Nucleus accumbens (tissue), 56 donors: ENCODE measurements at places on chromosomes 1 and 21.
A peak's percentile ranks its signal among the peaks of the same experiment; 100 is the strongest.

- no peak for DNase-seq
These were observed 43.2 kb downstream of the ELK4 start for GRCh38 chr1:205588636-205589035.

DNA sequence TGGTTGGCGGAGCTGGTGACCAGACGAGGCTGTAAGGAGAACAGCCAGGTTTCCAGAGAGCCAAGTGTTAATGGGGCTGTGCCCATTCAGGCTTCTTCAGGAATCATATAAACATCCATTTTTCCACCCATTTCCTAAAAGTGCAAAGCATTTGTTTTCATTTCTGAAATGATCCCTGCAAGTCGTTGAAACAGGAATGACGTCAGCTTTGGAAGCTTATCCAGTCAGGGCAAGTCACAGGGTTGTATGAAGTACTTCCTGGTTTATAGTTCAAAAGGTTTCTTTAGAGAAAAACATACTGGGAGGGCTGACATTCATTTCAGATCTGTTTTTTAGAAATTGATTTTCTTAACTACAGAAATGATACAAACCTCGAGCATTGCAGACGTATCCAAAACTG, 29.2 kb downstream of the IGSF5 start:
- no peak for DNase-seq

DNA sequence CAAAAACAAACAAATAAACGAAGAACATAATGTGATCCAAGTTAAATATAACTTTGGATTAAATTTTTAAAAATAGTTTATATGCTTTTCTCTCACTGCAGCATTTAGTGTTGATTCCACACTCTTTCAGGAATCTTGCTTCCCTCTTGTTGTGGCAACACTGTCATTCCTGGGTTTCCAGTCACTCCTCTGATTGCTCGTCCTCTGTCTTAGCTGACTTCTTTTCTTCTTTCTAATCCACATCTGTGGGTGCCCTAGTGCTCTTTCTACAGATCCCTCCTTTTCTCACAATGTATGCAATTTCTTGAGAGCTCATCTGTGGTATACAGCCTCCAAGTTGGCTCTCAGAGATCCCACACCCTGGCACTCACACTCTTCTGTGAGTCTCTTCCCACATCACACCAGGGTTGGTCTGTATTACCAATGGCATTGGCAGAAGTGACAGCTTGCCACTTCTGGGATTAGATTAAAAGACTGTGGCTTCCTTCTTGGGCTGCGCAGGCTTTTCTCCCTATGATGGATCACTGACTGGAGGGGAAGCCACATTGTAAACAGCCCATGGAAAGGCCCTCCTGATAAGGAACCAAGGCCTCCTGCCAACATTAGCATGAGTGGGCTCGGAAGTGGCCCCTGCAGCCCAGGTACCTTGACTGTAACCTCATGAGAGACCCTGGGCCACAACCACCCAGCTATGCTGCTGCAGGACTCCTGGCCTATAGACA, 11.5 kb upstream of the MYOC start:
- no peak for DNase-seq

GRCh38 chr1:229716069-229716468, 90.0 kb downstream of the URB2 start:
- DNase-seq = no peak

GRCh38 chr1:207309745-207310273, 11.7 kb upstream of the CD55 start:
- DNase-seq = no peak

DNA sequence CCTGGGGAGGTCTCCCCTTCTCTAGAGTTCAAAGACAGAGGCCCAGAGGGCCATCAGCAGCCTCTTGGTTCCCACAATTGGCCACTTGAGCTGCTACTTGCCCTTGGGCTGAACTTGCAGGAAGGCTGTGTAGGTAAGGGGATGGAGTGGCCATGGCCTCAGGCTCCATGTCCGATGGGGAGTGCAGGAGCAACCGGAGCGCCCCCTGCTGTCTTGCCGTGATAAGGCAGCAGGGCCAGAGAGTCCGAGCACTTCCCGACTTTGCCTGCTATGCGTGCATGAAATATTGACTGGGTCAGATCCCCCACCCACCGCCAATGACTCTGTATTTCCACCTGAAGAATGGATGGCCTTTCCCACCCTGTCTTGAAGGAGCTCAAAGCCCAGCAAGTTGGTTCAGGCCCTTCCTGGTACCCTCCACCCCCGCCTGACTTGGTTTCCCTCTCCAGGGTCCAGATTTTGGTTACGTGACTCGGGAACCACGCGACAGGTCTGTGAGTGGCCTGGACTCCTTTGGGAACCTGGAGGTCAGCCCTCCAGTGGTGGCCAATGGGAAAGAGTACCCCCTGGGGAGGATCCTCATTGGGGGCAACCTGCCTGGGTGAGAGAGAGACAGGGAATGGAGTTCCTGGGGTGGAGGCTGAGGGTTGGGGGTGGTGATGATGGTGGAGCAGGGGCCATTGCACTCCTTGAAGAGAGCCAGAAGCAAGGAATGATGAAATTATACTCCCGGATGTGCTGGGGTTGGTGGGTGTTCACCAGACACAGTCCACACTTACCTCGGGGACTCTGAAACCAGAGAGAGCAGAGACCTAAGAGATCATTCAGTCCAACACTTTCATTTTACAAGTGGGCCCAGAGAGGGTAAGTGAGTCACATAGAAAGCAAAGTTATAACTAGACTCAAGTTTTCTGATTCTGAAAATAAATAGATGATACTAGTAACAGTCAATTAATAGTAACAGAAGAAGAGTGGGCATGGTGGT, 25.6 kb downstream of the PADI3 start:
- DNase-seq = no peak

DNA sequence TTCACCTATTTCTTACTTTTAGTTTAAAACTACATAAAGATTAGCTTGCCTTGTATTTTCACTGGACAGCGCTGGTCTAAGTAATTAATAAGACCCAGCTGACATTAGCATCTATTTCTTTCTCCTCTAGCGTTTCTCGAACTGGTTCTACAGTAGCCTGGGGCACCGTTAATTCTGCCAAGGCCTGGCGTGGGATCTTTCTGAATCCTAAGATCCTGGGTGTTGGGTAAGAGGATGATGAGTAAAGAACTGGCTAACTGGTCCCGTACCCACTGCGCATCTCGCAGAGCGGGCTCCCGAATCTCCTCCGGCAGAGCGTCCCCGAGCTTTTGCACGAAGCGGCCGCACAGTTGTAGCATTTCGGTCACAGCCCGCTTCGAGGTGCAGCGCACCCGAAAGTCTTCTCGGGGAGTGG, 309 bp downstream of the NSL1 start:
- DNase-seq = peak; percentile 55

DNA sequence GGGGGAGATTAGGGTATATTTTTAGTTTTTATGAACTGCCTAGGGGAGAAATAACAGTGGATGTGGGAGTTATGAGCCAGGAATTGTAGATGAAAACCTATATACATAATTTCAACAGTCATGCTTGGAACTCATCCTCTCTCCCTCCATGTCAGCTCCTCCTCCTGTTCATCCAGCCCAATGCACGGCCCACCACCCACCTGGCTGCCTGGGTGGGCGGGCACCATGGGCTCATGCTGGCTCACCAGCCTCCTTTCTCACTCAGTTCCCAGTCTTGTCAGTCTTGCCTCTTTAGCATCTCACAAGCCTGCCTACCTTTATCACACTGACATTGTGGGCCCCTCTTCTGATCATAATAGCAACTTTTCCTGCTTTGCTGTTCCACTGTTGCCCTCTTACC, 336.0 kb downstream of the DISC1 start:
- DNase-seq = no peak

DNA sequence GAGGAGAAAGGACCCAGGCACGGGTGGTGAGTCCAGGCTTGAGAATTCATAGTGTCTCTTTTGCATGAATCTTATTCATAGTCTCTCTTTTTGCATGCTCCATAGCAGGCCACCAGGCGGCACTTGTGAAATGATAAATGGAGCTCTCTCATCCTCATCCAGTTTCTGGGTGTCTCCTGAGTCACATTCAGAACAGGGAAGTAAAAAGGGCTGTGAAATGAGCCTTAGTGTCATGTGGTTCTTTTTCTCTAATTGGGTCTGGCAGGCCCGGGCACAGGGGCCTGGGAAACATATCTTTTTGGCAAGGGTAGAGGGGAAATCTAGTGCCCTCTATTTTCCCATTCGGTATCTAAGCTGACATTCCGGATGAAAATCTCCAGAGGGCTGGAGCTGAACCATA, 19.1 kb upstream of the NCF2 start:
- peak; percentile 62 for DNase-seq

DNA sequence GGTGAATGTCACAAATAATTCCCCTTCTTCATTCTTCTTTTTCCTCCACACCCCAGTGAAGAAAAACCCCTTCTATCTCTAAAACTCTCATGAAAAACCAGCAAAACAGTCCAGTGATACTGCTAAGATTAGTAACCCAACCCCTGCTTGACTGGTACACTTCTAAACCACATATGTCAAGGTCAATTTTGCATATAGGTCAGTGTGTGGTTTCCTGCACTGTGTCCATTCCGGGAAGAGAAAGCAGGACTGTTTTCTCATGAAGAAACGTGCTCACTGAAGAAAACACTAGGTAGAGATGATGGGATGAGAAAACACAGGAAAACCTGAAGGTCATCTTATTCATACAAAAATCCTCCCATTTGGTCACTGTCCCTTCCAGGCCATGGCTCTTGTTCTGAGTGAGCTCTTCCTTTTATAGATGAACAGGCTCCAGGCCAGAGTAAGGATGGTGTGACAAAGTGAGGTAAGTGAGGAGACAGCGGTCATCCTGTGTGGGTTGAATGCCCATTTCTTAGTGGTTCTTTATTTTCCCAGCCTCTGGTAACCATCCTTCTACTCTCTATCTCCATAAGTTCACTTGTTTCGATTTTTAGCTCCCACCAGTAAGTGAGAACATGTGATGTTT, 122.7 kb downstream of the FASLG start:
- DNase-seq = no peak

GRCh38 chr1:78958711-78959110, 47.8 kb downstream of the ADGRL4 start:
- no peak for DNase-seq

GRCh38 chr1:212794561-212795014, 2.9 kb downstream of the TATDN3 start:
- no peak for DNase-seq

- no peak for DNase-seq
These were observed 30.0 kb downstream of the C2CD2 start for GRCh38 chr21:41923631-41924367.

DNA sequence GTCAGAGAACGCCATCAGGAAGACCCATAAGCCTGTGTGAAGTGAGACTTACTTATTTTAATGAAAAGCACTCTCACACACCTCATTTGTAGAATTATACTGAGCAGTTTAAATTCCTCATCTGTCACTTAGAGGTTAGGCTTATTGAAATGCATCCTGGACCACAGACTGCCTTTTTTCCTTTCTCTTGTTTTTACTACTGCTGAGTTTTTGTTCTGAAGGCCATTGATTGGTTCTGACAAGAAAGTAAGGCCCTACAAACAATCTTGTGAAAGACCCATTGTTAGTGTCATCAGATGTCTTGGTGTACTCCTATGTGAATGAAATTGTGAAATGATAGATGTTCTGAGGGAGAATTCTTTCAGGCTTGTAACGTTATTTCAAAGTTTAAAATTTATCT, 1343.3 kb upstream of the ADGRL2 start:
- no peak for DNase-seq

- DNase-seq = no peak
These were observed 216.9 kb upstream of the NRIP1 start for GRCh38 chr21:15281714-15282113.

- DNase-seq = no peak
These were observed 18.6 kb upstream of the LRIF1 start for GRCh38 chr1:110982320-110982719.

GRCh38 chr1:245863566-245864184, 643.4 kb downstream of the SMYD3 start:
- DNase-seq = no peak

DNA sequence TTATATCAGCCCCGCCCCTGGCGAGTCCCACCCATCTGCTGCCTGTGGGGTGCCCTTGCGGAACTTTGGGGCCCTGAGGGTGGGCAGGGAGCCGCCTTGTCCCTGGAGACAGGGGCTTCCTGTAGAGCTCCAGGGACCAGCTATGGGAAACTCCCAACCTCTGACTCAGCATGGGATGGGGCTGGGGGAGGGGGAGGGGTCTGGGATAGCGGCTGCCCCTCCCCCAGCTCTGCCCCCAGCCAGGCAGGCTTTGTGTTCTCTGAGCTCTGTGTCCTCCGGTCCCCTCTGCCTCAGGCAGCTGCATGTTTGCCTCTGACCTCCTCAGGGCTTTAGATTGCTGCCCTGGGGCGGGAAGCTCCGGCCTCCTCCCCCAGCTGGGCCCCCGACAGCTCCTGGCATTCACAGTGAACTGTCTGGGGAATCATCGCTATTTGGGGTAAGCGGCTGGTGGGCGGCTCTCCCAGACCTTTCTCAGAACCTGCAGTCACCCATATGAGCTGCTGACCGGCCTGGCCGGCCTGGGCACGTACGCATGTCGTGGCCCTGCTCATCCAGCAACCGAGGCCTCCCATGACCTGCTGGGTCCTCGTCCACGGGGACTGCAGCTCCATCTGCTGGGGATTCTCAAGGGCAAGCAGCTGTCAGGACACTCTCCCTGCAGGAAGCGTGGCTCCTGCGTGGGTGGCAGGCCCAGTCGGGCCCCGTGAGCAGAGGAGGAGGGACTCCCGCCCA, 17.1 kb downstream of the ARHGEF16 start:
- no peak for DNase-seq

DNA sequence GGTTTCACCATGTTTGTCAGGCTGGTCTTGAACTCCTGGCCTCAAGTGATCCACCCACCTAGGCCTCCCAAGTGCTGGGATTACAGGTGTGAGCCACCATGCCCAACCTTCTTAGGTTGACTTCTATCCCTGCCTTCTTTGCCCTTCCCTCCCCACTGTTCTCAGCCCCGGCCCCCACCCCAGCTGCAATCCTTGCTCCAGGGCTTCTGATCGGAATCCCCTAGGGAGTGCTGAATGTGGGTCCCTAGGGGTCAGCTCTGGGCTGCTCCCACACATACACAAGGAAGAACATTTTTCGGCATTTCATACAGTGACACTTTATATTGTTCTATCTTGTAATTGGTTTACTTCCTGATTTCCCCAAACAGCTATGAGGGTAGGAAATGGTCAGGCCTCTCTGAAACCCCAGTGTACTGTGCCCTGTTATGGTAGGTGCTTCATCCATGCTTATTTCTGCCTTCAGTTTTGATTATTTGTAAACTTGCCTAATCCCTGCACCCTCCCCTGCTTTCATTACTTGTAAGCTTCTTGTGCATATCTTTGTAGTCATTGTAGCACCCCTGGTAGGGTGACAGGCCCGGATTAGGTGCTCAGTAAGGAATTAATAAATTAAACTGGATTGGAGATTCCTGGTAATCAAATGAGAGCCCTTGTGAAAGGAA, 5.8 kb upstream of the SRP9 start:
- DNase-seq = no peak

GRCh38 chr1:59015708-59016107, 231.9 kb upstream of the JUN start:
- DNase-seq = no peak

DNA sequence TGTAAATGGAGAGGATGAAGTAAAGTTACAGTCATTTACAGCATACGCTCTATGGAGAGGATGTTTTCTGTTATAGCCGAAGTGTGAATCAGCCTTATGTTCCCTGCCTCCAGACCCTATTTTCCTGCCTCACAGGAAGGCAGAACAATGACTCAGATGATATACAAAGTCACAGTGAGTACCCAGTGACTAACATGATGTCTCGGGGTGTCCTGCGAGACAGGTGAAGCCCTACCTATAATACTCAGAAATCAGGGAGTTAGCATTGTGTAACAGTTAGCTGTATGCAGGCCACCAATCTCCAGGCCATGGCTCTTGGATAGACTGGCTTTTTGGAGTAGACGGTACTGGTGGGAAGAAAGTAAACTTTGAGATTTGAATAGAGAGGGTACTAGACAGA, 55.6 kb upstream of the FBXO28 start:
- DNase-seq = no peak

GRCh38 chr1:234970731-234971476, 157.7 kb downstream of the TOMM20 start:
- DNase-seq = peak; percentile 49
